ENCODE measurements at places on chromosomes 5 and 9.

DNA sequence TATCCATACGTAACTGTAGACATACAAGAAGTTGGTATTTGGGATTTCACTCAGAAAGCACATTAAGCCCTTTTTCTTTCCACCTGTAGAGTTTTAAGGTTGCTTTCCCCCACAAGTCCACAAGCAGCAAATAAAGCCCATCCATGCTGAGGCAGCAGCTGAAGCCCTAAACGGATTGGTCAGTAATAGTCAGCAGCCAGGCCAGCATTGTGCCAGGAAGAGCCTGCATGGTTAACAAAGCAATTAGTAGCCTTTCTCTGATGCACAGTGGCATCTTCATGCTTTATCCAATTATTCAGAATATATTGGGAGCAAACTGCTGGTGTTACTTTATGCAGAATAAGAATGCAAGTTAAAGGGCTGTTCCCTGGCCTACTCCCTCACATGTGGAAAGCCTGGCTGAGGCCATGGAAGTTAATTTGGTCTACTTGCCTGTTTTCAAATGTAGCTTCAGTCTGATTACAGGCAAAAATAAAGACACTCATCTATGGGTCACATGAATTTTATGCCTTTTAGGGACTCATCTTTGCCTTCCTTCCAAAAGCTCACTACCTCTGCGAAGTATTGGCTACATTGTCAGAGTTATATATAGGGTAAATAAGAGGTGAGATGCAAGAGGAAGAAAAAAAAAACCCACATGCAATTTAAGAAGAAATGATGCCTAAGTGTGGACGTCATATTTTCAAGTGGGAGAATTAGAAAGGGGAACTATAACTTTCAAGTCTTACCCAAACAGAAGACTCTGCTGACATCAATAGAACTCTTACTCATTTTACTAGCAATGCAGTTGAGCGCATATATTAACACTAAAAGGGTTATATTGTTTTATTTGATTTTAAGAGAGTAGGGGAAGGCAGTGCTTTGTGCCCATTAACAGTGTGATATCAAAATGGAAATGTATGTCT is 15.9 kb downstream of the EBF1 start:
- DNase-seq = no peak

DNA sequence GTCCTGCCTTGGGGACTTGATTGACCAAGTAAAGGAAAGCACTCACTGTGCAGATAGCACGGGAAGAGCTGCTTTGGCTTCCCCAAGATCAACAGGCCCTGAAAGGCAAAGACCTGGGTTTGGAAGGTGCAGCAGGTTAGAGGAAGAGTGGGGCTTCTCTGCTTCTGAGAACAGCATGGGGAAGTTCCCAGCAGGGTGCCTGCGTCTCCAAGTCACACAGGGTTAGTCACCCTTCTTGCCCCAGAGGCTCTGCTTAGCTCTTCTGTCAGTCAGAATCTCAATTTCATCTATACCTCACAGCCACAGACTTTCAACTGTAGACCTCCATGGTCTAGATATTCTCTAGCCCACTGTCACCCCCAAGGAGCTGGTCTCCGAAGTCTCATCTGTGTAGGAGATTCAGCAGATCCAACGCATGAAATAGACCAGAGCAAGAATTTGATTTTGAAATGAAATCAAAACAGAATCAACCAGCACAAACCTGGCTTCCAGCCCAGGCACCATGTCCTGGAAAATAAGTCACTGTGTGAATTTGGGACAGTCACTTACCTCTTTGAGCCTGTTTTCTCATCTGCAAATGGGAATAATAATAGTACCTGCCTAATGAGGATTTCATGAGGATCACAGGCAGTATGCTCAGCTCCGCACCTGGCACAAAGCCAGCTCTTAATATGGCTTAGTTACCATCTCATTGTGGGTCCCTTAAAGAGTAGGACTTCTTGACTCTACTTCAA is 64.0 kb downstream of the SFXN1 start:
- no peak for DNase-seq

DNA sequence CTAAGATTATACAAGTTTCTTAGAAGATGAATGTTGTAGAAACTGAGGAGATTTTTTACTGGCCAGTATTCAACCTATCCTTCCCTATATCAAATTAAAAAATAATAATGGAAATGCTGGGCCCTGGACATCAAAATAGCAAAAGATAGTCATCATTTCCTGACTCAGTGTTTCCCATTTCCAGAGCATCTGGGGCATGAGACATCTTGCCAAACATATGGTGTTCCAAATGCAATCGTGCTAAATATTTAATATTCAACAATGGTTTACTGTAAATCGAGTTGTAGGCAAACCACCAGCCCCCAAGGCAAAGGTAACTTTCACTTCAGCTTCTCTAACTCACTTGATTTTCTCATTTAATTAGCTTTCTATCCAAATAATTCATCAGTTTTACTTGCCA is 152.9 kb downstream of the FRMD3 start:
- no peak for DNase-seq

DNA sequence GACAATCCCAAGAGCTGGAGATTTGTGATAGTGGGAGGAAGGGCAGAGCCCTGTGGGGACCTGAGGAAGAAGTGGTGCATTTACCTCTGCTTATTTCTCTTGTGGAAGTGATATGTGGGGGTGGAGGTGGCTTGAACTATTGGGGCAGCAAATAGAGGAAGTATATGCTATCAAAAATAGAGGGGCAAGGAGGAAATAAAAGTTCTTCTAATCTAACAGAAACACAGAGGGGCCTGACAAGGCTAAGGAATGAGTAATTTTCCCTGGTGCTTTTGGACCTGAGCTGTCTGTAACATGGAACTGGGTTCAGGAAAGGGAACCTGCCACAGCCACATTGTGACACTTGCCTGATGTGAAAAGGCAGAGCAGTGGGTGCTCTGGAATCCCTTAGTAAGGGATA is 378.6 kb upstream of the KLF4 start:
- DNase-seq = no peak

- no peak for DNase-seq
Observed at GRCh38 chr5:169192536-169192935, 108.4 kb downstream of the SLIT3 start.

DNA sequence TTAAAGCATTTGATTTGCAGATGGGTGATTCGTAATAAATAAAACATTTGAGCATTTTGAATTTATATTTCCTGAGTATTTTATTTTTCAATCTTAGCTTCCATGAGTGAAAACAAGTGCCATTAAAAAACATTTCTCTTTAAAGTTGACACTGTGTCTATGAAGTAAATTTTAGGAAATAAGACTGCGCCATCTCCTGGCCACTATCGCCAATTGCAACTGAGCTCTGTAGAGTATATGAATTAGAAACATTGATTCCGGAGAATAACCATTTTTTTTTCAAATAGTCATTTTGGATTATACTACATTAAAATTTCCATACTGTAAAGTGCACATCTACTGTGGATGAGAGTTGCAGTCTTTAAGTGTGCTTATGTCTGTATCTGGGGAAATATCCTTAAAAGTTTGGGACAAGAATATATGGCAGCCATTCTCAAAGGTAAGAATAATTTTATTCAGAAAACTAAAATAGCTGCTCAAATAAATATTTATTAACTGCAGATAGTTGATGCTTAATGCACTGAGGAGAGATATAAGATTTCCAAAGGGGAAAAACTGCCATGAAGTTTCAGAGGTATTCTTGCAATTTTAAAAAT is 5.9 kb downstream of the DMRTA1 start:
- DNase-seq = peak; percentile 51

- no peak for DNase-seq
Observed at GRCh38 chr5:115968770-115969169, 6.5 kb downstream of the LVRN start.

GRCh38 chr5:66362046-66362445 is 217.9 kb downstream of the SREK1 start:
- no peak for DNase-seq

GRCh38 chr5:145943674-145944121 is 7.3 kb downstream of the SH3RF2 start:
- no peak for DNase-seq

DNA sequence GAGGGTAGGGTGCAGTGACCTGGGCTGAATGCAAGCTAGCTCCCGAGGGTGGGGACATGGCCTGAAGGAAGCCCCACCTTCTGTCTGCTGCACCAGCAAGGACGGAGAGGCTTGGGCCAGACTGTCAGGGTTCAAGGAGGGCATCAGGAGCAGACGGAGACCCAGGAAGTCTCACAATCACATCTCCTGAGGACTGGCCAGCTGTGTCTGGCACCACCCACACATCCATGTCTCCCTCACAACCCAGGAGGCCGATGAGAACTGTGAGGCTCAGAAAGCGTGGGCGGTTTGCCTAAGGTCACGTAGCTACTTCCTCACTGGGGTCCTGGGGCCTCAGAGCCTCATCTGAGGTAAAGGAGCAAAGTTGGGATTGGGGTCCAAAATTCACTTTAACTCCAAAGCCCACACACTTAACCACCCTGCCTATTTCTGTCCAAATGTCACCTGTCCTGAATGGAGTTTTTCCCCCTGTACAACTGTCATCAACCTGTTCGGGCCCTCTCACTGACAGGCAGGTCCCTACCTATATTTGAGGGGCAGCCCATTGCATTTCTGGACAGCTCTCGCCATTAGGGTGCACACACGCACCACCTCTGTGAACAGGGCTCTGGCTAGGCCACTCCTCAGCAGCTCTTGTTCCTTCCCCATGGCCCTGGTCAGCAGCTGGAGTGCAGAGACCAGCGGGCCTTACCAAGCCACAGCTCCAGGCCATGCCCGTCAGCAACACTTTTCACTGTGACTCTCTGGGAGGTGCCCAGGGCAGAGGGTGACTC is 3.4 kb downstream of the IL13 start:
- DNase-seq = no peak

DNA sequence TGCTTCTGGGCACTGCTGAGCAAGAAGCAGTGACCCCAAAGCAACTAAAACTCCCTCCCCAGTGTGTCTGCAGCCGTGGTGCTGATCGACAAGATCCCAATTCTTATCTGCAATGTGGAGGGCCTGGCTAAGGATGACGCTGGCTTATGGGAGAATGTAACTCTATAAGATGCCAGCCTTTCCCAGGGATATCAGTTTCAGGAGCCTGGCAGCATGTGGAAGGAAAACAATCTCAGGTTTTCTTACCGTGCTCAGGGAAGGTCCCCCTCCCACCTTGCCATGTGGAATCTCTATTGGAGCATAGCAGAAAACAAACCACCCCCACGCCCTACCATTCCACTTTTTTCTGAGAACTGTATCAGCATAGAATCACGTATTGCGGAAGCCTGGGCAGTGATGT is 87.7 kb upstream of the PTPN3 start:
- DNase-seq = no peak

GRCh38 chr5:177133096-177133852 is at the start of gene NSD1:
Gene NSD1, plus strand, starts transcription at chr5:177133773. Its CDS starts 1,331 bp downstream, at chr5:177135104.
- peak; percentile 94 for DNase-seq

DNA sequence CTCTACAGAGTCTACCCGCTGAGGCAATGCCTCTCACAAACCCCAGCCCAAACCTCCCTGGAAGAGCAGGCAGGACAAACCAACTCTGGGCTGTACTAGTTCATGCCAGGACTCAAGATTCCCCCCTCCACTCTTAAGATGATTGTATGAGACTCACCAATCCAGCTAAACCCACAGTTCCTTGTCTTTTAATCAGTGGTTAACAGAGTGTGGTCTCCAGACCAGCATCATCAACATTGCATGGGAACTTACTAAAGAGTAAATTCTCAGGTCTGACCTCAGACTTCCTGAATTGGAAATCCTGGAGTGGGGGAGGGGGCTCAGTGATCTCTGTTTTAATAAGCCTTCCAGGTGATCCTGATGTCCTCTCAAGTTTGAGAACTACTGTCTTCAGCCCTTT is 240.9 kb downstream of the GAS1 start:
- DNase-seq = no peak

- DNase-seq = no peak
Observed at GRCh38 chr5:147904110-147904509, 2.2 kb downstream of the C5orf46 start.

DNA sequence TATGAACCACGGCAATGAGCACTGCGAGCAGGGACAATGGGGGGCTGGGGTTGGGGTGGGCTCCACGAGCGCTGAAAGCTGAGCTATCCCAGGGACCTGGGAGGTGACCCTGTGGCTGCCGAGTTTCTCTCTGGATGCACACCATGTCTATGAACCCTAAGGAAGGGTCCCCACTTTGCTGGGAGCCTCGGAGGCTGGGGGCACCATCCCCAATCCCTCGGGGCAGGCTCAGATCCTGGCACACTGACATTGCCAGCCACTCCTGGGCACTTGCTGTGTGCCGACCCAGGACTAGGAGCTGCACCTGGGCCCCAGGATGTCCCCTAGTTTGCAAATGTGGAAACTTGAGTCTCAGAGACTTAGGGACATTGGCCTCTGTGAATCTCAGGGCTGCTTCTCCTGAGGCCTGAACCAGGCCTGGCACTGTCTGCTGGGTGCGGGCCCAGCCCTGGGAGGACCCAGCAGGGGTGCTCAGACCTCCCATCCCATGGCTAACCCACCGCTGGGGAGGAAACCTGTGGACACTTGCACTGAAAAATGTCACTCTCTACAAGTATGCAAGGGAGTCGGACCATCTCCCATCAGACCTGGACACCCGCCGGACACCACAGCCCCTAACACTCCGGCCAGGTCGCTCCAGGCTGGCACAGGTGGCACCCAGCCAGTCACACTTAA is 13.0 kb upstream of the CAMSAP1 start:
- no peak for DNase-seq

DNA sequence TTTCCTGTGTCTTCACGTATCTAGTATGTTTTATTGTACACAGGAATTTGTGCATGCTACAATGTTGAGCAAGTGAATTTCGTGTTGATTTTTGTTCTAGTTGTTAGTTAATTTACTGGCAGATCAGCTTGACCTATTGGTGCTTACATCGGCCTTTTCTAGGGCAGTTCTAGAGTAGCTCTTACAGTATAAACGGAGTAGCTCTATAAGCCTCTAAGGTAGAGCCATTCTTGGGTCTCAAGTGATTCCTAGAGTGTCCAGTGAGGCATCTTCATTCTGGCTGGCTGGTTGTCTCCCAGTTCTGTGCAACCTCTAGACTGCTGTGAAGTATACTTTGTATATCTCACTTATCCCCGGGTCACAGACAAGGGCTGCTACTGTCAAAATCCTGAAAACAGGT is 364.6 kb downstream of the CDH10 start:
- DNase-seq = no peak

DNA sequence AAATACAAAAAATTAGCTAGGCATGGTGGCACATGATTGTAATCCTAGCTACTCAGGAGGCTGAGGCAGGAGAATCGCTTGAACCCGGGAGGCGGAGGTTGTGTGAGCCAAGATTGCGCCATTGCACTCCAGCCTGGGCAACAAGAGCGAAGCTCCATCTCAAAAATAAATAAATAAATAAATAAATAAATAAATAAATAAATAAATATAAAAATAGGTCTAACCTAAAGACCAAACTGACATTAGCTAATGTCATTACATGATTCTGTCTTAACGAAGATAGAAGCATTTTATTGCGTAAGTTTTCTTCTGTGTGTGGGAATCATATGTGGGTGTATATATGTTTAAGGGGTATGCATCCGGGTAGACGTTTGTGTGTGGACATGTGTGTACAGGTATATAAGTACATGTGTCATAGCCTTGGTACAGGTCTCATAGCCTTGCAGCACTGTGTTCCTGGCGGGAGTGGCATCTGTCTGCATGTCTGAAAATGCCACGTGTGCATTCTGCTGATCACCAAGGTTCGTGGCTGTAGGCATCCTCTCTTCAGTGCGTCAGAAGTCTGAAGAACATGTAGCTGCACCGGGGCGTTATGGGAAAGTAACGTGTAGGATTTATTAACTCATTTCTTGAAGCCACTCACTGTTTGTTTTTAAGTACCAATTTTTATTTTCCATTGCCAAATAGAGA is 298.1 kb downstream of the NR3C1 start:
- DNase-seq = no peak
